ENCODE measurements at places on chromosomes 2 and 18.

- no peak for DNase-seq
These were observed 8.2 kb upstream of the SLC39A10 start for GRCh38 chr2:195648787-195649186.

GRCh38 chr2:88180605-88181240, 10.6 kb downstream of the THNSL2 start:
- DNase-seq: no peak

GRCh38 chr2:123453046-123453700, 571.9 kb upstream of the CNTNAP5 start:
- no peak for DNase-seq

DNA sequence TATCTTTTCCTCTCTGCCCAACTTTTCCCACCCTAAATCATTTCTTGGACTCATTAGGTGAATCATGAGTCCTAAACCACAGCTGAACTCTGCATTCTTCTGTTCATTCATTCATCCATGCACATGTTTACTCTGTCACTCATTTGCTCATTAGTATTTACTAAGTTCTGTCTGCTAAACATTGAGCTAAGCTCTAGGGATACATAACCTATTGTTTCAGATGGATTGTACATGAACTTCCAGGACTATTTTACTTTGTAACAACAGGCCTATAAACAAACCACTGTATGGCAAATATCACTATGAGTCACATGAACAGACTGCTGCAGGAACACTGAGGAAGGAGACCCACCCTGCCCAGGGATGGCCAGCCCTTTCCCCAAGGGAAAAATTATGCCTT, 14.6 kb upstream of the DYNC2LI1 start:
- DNase-seq: peak; percentile 43

GRCh38 chr2:1246991-1247390, 166.3 kb upstream of the TPO start:
- no peak for DNase-seq

DNA sequence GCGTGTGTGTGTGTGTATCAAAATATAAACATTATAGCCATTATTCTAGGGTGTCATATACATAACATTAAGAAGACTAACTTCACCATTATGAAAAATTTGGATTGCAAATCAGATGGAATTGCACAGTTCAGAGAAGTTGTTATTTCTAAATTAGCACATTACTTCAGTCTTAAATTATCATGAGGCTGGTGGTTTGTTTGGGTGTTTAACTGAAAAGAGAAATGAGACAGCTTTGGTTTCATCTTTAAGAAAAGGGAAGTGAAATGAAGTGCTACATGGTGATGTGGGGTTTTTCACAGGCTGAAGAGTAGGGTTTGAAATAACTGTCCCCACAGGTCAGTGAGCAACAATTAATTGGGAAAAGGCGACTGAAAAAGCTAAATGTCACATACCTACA, 161.2 kb upstream of the XIRP2 start:
- no peak for DNase-seq

- DNase-seq: no peak
These were observed 16.5 kb downstream of the DOK1 start for GRCh38 chr2:74571058-74571457.

DNA sequence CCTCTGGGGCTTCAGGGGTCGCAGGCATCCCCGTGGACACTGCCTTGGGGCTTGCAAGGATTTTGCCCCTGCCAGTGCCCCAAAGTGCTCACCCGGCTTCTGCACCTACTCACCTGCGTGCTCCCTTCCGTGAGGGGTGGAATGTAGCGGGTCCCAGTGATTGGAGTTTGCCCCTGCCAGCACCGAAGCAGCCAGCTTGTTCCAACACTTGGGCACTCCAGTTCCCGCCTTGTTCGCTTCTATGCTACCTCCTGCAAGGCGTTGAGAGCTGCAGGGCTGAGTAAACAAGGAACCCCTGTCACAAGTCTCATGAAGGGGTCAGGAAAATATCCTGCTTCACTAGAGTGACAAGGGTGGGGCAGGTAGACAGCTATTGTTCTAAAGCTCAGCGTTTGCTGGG, 631.5 kb downstream of the EPHA4 start:
- no peak for DNase-seq

All from fibroblast of skin of left quadriceps (primary cell).